ENCODE measurements at places on chromosomes 7 and 10. TPM values are rescaled to one million over a fixed set of nuclear protein-coding genes. Genes with fewer than 3 reads are reported as not detected.
A peak's percentile ranks its signal among the peaks of the same experiment; 100 is the strongest.

- no peak for DNase-seq
Observed at GRCh38 chr7:29035044-29035740, 77.1 kb upstream of the TRIL start.

DNA sequence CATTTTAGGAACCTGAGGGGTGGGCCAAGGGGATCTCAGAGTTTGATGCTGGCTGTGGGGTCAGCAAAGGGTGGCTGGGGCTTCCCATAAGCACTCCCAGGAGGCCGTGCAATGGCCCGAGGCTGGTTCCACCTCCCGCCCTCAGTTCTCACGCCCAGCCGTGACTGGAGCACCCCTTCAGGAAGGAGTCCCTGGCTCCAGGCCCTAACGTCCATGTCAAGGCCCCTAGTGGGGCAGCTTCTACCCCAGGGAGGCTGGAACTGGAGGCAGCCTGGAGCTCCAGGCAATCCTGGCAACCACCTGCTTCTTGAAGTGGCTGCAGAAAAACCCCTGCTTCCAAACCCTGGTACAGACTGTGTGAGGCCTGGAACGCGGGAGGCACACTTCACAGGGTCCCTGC lies 165.5 kb downstream of the DIP2C start:
- DNase-seq, result no peak

- DNase-seq, result no peak
Observed at GRCh38 chr7:132804849-132805485, 228.7 kb upstream of the PLXNA4 start.

DNA sequence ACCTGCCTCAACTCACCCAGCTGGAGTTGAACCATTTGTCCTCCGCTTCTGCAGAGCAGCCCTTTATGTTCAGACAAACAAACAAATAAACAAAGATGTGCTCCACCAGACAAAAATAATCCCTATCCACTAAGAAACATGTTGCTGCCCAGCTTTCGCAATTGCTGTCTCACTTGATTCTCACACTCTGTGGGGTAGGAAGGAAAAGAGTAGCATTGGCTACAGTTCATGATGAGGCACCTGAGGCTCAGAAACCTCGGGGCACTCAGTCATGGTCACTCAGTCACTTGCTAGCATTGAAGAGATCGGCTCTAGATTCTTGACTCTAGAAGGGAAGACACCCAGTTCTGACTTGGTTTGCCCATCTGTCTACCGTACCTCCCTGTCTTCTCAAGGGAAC lies 88.0 kb upstream of the ZMIZ1 start:
- DNase-seq, result no peak

- peak; percentile 15 for DNase-seq
Observed at GRCh38 chr10:42976351-42977031, 100.4 kb upstream of the RET start.

DNA sequence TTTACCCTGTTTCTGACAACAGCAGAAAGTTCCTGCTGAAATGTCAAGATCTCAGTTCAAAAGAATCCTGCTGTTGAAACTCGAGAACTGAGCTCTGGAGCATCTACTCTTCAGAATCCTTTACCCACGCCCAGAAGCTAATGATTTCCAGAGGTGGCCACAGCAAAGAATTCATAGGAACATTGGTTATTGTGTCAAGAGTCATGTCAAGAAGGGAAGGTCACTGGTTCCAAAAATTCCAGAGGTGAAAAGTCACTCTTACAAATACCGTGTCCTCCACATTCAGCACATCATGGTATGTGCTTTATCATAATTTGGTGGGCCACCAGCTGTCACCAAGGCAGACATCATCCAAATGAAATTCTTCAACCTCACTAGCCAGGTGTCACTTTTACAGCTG lies 394.4 kb upstream of the NPVF start:
- no peak for DNase-seq

- no peak for DNase-seq
Observed at GRCh38 chr10:15427843-15428414, 56.8 kb upstream of the FAM171A1 start.

DNA sequence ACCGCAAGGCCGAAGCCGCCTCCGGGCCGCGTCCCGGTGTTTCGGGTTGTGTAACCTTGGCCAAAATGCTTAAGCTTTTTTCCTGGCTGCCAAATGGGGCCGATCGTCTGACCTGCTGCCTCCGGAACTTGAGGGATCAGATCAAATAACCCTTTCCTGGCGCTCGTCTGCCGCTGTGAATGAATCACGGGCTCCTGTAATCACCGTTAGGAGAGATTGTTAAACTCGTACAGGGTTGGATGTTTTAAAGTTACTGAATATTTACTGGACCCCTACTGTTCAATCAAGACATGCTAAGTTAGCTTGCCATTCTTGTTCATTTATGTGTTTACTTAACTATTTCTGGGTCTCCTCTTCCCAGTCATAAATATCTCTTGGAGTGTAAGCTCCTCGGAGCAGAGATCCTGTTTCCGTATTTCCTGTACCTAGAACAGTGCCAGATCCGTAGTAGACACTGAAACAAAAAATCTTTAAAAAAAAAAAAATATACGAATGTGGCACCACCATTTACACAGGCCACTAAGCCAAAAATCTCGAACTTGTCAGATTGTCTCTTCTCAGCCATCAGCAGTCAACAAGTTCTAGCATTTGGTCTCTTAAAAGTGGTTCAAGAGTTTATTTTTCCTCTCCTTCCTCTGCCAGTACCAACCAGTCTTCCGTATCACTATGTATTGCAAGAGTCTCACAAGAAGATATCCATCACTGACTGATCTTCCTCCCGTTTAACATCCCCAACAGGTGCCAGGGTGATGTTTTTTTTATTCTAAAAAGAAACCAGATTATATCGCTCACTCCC lies 650 bp upstream of the TM9SF3 start:
- peak; percentile 62 for DNase-seq

GRCh38 chr10:67785098-67785497 lies 52.9 kb downstream of the DNAJC12 start:
- DNase-seq, result no peak

- DNase-seq, result no peak
Observed at GRCh38 chr7:16933296-16934279, 51.8 kb upstream of the AGR3 start.

DNA sequence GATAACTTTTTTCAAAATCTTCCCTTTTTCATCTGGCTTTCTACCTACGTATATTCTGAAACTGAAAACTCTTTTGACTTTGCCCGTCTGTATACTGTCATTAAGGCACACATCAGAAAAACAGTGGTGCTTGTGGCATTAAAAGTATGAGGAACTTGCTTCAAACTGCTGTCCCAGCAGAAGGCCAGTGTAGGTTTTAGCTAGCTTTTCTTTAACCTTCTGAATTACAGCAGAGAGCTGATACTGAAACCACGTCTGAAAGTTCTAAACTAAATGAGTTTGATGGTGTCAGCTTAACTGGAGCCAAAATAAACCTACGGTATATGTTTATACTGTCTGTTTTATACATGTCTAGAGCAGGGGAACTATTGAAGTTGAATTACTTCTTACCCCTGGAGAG lies 283.4 kb downstream of the TFEC start:
- no peak for DNase-seq

DNA sequence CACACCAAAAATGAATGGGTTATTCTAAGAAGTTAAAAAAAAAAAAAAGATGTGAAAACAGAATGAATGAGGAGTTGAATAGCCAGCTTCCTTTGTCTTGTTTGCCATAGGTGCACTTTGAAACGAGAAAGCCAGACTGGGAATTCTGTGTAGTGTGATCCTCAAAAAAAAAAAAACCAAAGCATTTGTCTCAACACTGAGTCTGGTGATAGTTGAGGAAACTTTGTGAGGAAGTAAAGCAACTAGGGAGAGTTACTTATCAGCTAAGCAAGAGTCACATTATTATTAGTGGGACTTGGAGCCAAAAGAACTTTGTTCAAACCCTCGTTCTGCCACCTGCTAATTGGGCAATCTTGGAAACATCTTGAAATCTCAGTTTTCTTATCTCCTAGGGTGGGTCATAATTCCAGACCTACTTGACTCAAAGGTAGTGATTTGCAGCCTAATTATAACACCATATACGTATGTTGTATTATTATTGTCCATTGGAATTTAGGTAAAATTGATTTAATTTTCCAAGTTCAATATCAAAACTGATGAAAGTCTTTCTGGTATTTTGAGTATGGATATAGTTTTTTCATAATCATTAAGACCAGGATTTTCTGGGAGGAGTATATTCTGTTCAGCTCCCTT lies 99.8 kb upstream of the GJD4 start:
- no peak for DNase-seq

- no peak for DNase-seq
Observed at GRCh38 chr10:71179382-71179781, 33.0 kb upstream of the UNC5B start.

PGAM2 gene
- total RNA-seq, result 1.4 TPM

CCDC172 gene
- not detected for total RNA-seq

ZCCHC24 gene
- 125 TPM for total RNA-seq

CARD11 gene
- 1.6 TPM for total RNA-seq

PTF1A gene
- not detected for total RNA-seq

Measured in mucosa of descending colon (tissue), 3 donors.